T47D (cell line): ENCODE measurements at places on chromosomes 4 and X.

GRCh38 chrX:5976332-5976731 lies 252.3 kb downstream of the NLGN4X start:
- no peak for DNase-seq

DNA sequence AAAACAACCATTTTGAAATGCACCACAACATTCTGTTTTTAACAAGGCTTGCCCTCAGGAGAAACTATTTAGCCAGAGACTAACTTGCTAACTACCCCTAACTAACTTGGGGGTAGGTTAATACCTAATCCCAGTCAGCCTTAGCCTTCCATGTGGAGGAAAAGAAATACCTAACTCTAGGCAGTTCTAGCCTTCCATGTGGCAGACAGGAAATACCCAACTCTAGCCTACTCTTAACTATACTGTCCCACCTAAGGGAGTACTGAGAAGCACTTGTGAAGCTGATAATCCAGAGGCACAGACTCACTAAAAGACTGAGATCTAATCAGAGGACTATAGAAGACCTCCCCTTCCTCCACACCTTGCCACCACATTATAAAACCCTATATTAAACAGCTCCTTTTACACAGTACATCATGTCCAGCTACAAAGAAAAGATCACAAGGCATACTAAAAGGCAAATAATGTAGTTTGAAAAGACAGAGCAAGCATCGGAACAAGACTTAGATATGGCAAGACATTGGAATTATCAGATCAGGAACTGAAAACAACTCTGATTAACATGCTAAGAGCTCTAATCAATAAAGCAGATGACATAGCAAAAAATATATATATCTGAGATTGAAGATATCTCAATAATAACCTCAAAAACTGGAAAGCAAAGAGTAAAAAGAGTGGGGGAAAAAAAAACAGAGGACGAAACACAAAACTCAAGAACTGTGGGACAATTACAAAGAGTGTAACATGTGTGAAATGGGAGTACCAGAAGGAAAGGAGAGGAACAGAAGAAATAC lies 52.2 kb downstream of the FRYL start:
- no peak for DNase-seq

DNA sequence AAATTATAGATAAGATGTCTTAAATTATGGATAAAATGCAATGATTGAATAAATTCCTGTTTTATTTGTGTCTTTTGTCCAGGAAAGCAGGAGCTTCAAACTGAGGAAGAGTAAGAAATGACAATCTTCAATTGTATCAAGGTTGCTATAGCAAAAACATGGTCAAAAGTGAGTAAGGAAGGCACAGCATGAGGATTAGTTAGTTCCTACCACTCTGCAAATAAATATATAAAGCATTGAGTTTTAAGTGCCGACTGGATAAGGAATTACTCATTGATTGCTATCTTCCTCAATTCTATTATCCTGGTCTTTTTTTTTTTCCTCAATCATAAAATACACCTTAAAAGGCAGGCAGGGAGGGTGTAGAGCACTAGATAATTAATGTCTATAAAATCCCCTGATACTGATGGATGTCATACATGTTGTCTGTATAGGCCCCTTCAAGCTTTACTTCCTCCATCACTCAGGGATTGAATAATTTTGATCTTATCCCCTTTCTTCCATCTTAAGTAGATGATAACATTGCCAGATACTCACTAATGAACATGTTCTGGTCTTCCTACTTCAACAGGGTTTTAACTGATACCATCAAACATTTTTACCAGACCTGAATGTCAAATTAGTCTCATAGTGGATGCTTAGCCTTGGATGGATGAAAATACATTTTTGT lies 86.6 kb downstream of the MID1 start:
- DNase-seq: no peak

DNA sequence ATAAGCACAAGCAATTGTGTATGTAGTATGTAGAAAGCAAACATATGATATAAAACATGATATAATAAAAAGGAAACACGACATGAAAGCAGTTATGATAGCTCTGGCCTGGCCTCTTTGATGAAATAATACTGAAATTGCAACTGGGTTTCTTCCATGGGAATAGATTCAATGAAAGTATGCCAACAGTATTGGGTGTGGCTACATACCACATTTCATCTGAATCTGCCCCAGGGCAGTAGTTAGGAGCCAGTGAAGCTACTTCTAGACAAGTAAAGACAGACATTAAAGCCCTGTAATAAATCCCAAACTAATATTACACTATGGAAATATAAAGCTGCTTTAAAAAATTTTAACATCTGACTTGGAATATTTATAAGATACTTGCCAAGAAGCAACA lies 207.3 kb downstream of the FBXW7 start:
- peak; percentile 46 for DNase-seq

DNA sequence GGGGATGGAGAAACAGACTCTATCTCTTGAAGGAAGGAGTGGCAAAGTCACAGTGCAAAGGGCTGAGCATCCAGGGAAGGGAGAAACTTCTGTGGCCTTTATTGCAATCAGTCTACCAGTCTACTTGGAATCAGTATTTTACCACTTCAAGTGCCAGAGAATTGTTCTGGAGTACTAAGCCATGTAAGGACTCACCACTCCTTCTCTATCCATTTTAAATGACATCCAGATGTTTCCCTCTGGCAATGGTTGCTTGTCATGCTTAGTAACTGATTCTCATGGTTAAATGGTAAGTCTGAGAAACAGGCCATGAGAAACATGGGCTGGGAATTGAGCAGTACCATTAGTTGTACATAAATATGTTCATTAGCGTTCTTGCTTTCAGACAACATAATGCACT lies 21.1 kb upstream of the SMIM10 start:
- no peak for DNase-seq
